ENCODE measurements at places on chromosomes 3 and 15.

GRCh38 chr3:126918355-126918821, 64.5 kb upstream of the PLXNA1 start:
- DNase-seq = no peak

GRCh38 chr3:106797461-106797860, 579.8 kb upstream of the CCDC54 start:
- DNase-seq = no peak

DNA sequence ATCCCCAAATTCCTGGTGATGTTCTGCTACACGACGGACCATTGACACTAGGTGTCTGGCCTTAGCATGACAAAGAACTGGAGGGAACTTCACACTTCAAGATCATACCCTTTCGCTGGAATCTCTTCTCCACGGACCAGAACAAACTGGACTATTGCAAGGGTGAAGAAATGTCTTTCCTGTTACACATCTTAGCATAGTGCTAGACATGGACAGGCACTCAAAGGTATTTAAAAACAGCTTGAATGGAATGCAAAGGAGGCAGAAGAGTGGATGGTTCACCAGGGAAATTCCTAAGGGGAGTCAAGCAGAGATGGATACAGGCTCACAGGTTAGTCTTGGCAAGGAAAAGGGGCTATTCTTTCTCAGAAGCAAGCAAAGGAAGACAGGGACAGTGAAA, 33.5 kb upstream of the PDZRN3 start:
- DNase-seq = no peak

- no peak for DNase-seq
Measured at GRCh38 chr15:93025625-93025982, 63.4 kb downstream of the RGMA start.
